ENCODE measurements at places on chromosomes 13 and 19. TPM values are rescaled to one million over a fixed set of nuclear protein-coding genes. Genes with fewer than 3 reads are reported as not detected.

Gene RINL
- 66.9 TPM for total RNA-seq

Gene DCUN1D2
- 13.9 TPM for total RNA-seq

Gene ZNF816
- total RNA-seq = 14.0 TPM

Gene INAFM1
- total RNA-seq = 12.8 TPM

Gene ZNF837
- 1.5 TPM for total RNA-seq

Gene ZNF418
- total RNA-seq = 7.9 TPM

Gene PLEKHF1
- total RNA-seq = 49.4 TPM

Gene C2CD4C
- total RNA-seq = not detected

Gene MARK4
- total RNA-seq = 19.6 TPM

Gene N4BP2L1
- total RNA-seq = 32.0 TPM

Gene GPR180
- total RNA-seq = 6.8 TPM

Gene ZNF625
- 6.1 TPM for total RNA-seq

Gene TUBB4A
- total RNA-seq = 2.5 TPM

Gene SIGLEC9
- total RNA-seq = 0.27 TPM

Gene ITGBL1
- total RNA-seq = not detected

Gene ATP13A1
- 105 TPM for total RNA-seq

GRCh38 chr13:51564671-51565070, 19.6 kb upstream of the WDFY2 start:
- peaks cover 26% of the 10 kb centered on the region for H3K4me1 ChIP-seq
- H3K27ac ChIP-seq = no peak overlapping the region
- H3K27me3 ChIP-seq = peaks cover 4% of the 10 kb centered on the region

- no peaks in the 10 kb centered on the region for H3K27me3 ChIP-seq
- H3K4me3 ChIP-seq = no peak overlapping the region
- no peak overlapping the region for H3K27ac ChIP-seq
- no peaks in the 10 kb centered on the region for H3K36me3 ChIP-seq
- peaks cover 7% of the 10 kb centered on the region for H3K4me1 ChIP-seq
- peak; percentile 55 for DNase-seq
Measured at GRCh38 chr13:32443111-32443510, 15.2 kb upstream of the N4BP2L1 start.

- peaks cover 3% of the 10 kb centered on the region for H3K36me3 ChIP-seq
- H3K27me3 ChIP-seq = peaks cover 50% of the 10 kb centered on the region
- no peak for DNase-seq
Measured at GRCh38 chr13:50241479-50241878, 226.2 kb downstream of the KCNRG start.

DNA sequence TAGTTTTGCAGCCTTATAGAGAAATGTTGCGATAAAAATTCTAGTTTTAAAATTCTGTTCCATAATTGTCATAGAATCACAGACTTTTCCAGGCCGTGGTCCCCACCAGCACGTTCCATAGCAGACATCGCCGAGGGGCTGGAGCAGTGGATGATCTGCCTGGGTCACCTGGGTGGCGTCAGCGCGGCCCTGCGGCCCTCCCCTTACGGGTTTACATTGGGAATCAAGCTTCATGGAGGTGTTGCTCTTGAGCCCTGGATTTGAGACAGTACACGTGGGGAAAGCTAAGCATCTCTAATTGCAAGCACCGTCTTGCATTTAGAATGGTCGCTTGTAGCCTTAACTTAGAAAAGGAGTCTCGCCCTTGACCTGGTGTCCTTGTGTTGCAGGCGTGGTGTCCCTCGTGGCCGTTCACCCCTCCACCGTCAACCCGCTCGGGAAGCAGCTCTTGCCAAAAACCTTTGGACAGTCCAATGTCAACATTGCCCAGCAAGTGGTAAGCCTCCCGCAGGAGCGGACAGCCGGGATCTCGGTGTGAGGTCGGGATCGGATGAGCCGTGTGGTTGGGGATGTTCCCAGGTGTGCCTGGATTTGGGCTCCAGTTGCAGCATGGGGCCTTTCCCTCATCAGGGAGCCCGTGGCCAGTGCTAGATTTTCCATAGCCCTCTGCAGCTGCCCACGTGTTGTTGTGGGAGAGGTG, 35.1 kb downstream of the ATP4B start:
- H3K36me3 ChIP-seq = peaks cover 41% of the 10 kb centered on the region
- no peak overlapping the region for H3K27ac ChIP-seq
- H3K27me3 ChIP-seq = no peaks in the 10 kb centered on the region
- peaks cover 1% of the 10 kb centered on the region for H3K4me1 ChIP-seq

GRCh38 chr19:35915443-35915842, 7.3 kb upstream of the TYROBP start:
- no peak overlapping the region for H3K27ac ChIP-seq
- no peak overlapping the region for H3K4me3 ChIP-seq
- H3K27me3 ChIP-seq = no peaks in the 10 kb centered on the region

DNA sequence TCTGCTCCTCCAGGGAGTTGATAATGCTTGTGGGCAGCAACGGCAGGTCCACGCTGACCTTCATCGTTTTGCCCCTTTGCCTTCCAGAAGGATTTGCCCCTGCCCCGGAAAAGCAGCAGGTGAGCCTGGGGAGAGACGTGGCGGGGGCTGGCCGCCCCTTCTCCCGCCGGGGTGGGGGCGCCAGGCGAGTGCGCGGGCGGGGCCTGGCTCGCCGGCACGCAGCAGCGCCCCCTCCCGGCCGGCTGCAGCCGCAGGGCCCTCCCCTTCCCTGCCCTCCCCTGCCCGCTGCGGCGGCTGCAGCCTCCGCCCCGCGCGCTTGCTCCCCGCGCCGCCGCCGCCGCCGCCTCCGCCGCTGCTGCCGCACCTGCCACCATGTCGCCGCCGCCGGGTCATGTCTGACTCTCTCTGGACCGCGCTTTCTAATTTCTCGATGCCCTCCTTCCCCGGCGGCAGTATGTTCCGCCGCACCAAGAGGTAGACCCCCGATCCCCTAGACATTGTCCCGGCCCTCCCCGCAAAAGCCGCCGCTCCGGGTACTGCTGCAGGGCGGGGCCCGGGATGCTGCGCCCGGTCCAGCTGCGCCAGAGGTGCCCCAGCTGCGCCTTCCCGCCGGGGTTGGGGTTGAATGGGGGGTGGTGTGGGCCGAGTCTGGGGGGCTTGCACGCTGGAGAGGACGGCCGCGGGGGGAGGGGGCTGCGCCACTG, at the start of gene MAST1:
TSS of gene MAST1 (plus strand) at position 334 of the 704 bp plus-strand sequence. CDS start at position 392, 58 bp downstream.
- DNase-seq = peak; percentile 46
- H3K27me3 ChIP-seq = peaks cover 74% of the 10 kb centered on the region
- peaks cover 39% of the 10 kb centered on the region for H3K4me1 ChIP-seq
- H3K36me3 ChIP-seq = no peaks in the 10 kb centered on the region
- H3K27ac ChIP-seq = no peak within 1 kb of the TSS

DNA sequence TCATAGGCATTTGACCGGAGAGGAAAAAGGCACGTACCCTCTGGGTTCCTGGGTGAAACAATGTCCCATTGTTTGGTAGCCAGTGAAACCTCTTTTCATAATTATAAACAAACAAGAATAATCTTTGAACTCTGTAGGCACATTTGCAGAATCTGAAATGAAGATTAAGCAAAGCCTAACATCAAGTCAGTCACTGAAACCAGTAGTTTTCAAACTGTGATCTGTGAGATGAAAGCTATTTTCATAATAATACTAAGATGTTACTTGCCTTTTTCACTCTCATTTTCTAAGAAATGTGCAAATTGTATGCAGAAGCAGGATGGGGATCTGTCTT, 105.4 kb downstream of the WDFY2 start:
- no peak for DNase-seq
- H3K4me3 ChIP-seq = no peak overlapping the region
- no peak overlapping the region for H3K27ac ChIP-seq
- H3K36me3 ChIP-seq = no peaks in the 10 kb centered on the region

GRCh38 chr19:861756-862580, 2.5 kb downstream of the CFD start:
- peaks cover 21% of the 10 kb centered on the region for H3K4me1 ChIP-seq
- no peak overlapping the region for H3K27ac ChIP-seq
- H3K27me3 ChIP-seq = peaks cover 14% of the 10 kb centered on the region
- H3K36me3 ChIP-seq = no peaks in the 10 kb centered on the region
- H3K4me3 ChIP-seq = no peak overlapping the region
- peak; percentile 69 for DNase-seq

DNA sequence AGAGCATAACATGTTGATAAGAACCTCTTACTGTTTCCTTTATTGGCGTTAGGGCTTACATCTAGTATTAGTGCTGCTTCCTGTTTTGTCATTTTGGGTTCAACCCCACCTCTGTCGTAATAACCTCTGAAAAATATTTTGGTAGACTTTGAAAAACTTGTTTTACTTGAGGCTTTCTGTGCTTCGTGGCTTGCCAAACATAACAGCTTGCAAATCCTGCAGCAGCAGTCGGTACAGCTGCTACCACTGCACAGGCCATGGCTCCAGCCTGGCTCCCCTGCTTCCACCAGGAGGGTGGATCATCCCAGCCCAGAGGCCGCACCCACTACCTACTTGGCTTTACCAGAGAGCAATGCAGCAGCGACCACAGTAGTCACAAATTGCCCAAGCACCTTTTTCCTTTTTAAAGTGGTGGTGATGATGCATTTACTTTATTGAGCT, 11.8 kb upstream of the CEACAM4 start:
- no peaks in the 10 kb centered on the region for H3K36me3 ChIP-seq
- H3K27ac ChIP-seq = peak overlapping the region; percentile 33
- H3K4me3 ChIP-seq = no peak overlapping the region
- H3K27me3 ChIP-seq = peaks cover 20% of the 10 kb centered on the region
- no peak for DNase-seq

- no peak overlapping the region for H3K4me3 ChIP-seq
- H3K27ac ChIP-seq = no peak overlapping the region
- DNase-seq = no peak
- no peaks in the 10 kb centered on the region for H3K36me3 ChIP-seq
- peaks cover 21% of the 10 kb centered on the region for H3K27me3 ChIP-seq
Measured at GRCh38 chr13:45554604-45555109, 60.9 kb downstream of the ERICH6B start.

- no peaks in the 10 kb centered on the region for H3K36me3 ChIP-seq
- H3K4me1 ChIP-seq = no peaks in the 10 kb centered on the region
- no peak overlapping the region for H3K27ac ChIP-seq
- DNase-seq = no peak
- H3K27me3 ChIP-seq = no peaks in the 10 kb centered on the region
Measured at GRCh38 chr13:96771486-96772367, 222.5 kb downstream of the OXGR1 start.

DNA sequence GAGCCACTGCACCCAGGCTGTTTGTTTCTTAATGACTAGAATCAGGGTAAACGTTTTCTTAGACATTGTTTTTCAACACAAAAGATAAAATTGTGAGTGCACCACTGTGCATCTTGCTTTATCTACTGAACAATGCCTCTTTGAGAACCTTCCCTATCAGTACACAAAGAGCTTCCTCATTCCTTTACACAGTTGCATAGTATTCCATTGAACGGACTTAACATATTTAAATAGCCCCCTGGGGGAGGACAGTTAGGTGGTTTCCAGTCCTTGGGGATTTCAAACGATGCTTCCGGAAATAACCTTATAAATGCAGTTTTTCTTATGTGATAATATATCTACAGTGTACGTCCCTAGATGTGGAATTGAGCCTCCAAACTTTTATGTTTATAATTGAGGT, 8.6 kb downstream of the POLD1 start:
- peaks cover 3% of the 10 kb centered on the region for H3K4me1 ChIP-seq
- H3K4me3 ChIP-seq = no peak overlapping the region
- peaks cover 29% of the 10 kb centered on the region for H3K36me3 ChIP-seq
- DNase-seq = no peak
- H3K27ac ChIP-seq = no peak overlapping the region
- no peaks in the 10 kb centered on the region for H3K27me3 ChIP-seq

All from activated CD4-positive, alpha-beta T cell treated with anti-CD3 and anti-CD28 coated beads, Interleukin-2, amount 10 ng/mL, durations not matched to agents 7 days and 5 days (primary cell).